Occipital lobe (tissue), 3 donors: ENCODE measurements at places on chromosomes 5 and 9.

- DNase-seq = no peak
Observed at GRCh38 chr9:79644601-79645000, 72.8 kb downstream of the TLE4 start.

GRCh38 chr9:91029650-91030361 is 228.2 kb downstream of the SYK start:
- DNase-seq = no peak

DNA sequence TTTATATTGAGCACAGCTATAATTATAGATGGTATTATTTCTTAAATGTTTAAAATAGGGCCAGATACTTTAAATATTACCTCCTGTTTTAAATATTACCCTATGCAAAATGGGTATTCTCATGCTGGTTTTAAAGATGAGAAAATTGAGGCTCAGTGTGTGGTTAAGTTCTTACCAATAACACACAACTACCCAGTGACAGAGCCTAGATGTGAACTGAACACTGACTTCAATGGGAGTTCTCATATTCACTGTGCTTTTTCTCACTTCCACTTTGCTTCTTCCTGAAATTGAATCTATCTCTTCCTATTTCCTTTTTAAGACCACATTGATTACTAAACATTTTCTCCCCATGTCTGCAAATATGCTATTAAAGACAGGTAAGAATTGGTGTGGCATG is 135.8 kb upstream of the TUSC1 start:
- no peak for DNase-seq

GRCh38 chr9:6054280-6055099 is 39.1 kb upstream of the RANBP6 start:
- DNase-seq = no peak

- DNase-seq = no peak
Observed at GRCh38 chr5:6705088-6705487, 8.1 kb upstream of the TENT4A start.

DNA sequence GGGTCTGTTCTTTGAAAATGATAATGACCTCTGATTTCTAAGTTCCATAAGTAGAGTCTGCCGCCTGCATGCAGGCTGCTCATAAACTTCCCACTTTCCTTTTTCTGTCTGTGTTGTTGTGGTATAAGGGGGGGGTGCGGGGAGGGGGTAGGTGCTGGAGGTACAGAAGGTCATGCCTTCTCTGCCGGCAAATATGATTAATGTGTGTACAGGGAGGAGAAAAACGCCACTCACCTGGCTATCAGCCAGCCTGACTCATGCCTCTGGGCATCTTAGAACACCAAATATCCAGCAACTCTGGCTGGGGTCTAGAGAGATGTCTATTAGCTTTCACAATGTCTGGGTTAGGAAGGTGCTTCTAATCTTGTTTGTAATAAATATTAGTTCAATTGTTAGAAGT is 128.3 kb downstream of the EFNA5 start:
- no peak for DNase-seq
